ENCODE measurements at places on chromosomes 4 and X.

DNA sequence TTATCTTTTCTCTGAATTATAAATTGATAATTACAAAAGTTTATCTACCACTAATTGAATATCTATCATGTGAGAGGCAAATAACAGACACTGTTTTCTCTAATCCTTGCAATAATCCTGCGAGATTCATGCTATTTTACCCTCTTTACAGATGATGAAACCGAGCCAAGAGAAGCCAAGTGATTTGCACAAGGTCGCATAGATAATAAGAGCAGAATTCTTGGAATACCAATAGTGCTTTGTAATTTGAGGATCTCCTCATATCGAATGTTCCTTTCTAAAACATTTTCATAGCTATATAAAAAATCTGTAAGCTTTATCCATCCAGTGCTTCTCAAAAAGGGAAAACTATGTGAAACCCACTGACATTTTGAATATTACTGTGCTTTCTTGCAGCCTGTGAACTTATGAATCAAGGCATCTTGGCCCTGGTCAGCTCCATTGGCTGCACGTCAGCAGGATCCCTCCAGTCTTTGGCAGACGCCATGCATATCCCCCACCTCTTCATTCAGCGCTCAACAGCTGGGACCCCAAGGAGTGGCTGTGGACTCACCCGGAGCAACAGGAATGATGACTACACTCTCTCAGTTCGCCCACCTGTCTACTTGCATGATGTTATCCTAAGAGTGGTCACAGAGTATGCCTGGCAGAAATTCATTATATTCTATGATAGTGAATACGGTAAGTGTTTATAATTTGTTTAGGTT, 743.8 kb upstream of the ATOH1 start:
- no peak for DNase-seq

- no peak for DNase-seq
These were observed 9.6 kb downstream of the MSX1 start for GRCh38 chr4:4868758-4869723.

GRCh38 chrX:9293903-9294302, 171.0 kb upstream of the TBL1X start:
- DNase-seq = no peak

DNA sequence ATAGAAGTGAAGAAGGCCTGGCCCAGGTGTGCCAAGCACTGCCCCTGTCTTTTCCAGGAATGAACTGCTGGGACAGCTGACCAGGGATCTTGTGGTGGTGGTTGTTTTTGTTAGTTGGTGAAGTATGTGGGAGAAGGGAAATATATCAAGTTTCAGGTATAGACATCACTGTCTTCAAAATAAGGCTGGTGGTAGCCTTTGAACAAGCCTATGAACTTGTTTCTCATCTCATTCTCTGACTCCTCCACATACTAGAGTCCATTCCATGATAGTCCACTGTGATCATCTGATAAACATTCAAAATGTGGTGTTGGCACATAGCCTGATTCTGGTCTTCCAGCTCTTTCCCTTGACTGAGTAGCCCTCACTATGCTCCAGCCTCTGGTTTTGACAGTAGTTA, 303.7 kb downstream of the CAMK2D start:
- no peak for DNase-seq

DNA sequence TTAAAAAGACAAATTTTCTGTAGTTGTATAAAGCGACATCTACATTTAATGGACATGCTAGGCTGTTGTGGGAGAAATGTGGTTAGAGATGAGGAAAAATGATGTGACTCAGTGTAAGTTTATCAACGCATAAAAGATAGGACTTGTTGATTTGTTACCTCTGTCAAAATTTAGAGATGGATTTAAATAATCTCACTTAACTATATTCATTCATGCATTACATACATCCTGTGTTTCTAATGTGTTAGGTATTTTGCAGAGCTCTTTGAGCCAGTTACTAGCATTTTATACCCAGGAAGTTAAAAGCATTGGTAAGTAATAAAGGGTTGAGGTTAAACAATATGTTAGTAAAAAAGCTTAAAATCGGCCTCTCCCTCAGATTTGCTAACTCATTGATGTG, 34.3 kb downstream of the METAP1 start:
- DNase-seq = no peak

GRCh38 chr4:158808399-158808798, 39.6 kb downstream of the FNIP2 start:
- DNase-seq = no peak

GRCh38 chr4:57154191-57154590, 44.0 kb upstream of the IGFBP7 start:
- DNase-seq = no peak

DNA sequence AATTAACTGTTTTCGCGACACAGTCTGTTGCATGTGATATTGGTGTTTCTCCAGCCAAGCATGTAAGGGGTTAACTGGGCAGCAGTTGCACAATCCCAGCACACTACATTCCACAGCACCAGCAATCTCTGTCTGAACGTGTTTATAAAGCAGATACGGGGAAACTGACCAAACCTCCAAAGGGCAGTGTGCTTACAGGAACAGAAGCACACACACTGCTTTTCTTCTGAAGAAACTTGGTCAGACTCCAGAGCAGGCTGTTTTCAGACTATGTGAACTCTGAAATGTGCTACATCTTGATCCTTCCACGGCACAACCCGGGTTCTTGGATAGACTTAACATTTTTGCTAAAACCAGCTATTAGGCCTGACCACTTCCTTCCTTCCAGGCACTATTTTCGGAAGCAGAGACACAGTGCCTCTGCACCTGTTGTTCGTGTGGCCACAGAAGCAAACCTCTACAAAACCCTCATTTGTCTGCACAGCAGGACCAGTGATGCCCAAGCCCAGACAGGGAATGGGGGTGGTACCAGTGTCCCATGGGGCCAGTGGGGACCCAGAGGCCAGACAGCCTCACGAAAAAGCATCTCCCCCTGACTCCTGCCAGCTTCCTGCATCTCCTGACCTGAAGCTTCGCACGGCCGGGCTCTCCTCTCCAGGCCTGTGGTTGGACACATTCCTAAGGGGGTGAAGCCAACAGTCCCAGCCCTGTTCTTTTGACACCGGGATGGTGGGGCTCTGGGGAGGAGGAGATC, 90.1 kb downstream of the IRF2 start:
- DNase-seq = no peak

DNA sequence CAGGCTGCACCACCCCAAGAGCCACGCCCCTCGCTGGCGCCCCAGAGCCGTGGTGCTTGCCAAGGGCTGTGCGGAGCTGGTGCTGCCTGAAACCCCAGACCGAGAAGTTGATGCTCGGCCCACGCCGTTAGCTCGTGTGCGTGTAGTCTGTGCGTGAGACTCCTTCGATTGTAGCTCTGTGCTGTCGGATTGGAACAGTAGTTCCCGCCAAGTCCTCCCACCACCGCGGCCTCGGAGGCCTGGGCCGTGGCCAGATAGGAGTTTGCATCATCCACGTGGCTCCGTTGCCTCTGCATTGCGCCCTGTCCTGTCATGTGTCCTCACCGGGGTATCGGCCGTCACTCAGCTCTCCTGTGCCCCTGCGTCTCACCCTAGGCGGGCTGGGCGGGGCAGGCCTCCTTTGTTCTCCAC, 24.2 kb downstream of the TNIP2 start:
- DNase-seq = no peak

GRCh38 chr4:165319030-165319429, 8.4 kb upstream of the MSMO1 start:
- no peak for DNase-seq

GRCh38 chr4:56803471-56803870, 18.0 kb downstream of the SPINK2 start:
- no peak for DNase-seq

DNA sequence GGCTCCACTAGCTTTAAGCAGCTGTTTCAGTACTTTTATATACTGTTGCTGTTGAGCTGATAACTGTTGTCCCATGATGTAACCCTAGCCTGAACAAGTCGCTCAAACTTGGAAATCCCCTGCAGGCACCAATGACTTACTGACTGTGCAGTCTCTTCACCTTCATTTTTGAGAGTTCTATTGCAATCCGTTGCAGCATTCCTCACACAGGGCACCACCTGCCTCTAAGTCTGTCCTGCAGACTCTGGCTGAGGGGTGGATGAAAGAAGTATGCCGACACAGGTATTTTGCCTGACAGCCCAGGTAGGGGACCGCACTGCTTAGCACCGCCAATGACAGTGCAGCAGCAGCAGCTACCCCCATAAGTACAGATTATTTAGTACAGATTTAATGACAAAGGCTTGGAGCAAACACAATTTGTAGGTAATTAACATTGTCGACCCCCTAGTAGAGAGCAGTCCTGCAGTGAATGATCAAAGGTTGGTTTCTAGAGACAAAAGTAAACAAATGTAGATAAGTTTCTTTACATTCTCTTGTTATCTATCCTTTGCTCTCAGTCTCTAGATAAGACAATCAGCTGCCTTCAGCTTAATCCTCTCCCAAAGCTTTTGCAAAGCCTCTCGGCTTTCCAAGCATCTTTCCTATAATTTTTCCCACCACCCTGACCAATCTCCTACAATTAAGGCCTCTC, 205.0 kb downstream of the PABPC4L start:
- DNase-seq = no peak

- no peak for DNase-seq
These were observed 371.7 kb downstream of the CXXC4 start for GRCh38 chr4:104123021-104123420.

GRCh38 chrX:15451913-15452312, 41.2 kb downstream of the PIR start:
- DNase-seq = no peak

DNA sequence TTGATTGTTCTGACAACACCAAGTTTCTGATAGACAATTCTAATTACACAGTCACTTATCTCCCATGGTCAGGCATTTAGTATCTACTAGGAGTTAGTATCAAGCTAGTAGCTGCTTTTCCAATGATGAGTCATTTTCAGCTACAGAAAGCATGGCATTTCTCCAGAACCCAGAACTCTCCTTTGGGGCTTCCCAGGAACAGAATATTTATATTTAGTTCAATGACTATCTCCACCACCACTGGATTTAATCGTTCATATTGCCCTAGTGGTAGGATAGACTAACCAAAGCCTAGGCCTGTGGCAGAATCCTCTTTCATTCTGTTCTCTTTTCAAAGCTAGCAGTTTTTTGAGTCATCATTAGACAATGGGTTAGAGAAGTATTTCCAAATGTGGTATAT, 569.4 kb downstream of the GABRG1 start:
- no peak for DNase-seq

DNA sequence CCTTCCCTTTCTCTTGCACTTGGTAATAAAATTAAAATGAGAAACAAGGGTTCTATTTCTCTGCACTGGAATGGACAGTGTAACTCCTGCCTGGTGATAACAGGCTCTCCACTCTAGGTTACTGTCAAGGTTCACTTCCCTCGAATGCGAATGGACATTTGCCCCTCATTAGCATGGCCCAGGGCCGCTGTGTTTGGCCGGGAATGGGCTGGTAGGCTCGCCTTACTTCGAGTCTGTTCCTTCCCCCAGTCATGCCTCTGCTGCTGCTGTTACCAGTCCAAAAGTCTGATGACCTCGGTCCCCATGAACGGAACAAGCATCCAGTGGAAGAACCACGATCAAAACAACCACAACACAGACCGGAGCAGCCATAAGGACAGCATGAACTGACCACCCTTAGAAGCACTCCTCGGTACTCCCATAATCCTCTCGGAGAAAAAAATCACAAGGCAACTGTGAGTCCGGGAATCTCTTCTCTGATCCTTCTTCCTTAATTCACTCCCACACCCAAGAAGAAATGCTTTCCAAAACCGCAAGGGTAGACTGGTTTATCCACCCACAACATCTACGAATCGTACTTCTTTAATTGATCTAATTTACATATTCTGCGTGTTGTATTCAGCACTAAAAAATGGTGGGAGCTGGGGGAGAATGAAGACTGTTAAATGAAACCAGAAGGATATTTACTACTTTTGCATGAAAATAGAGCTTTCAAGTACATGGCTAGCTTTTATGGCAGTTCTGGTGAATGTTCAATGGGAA, 61.5 kb downstream of the EDNRA start:
- no peak for DNase-seq

DNA sequence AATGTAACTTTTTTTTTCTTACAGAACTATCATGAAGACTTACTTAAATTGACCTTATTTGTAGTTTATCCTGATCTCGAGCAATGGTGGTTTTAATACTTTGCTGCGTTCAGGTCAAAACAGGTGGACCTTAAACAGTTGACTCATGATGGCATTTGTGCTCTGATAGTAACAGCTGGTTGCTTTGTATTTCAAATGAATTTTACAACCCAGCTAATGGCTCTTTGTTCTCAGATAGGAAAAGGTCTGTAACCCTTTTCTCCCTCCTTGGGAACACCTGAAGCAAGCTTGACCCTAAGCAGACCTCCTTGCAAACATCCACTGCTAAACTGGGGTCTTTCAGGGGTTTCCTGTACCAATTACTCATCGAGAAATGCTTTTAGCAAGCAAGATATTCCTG, 79.2 kb downstream of the F11 start:
- DNase-seq = no peak

Measured in stimulated activated CD4-positive, alpha-beta T cell treated with anti-CD3 and anti-CD28 coated beads, TNF-alpha, amount 100 ng/mL, for 48 hours (primary cell).